ENCODE measurements at places on chromosomes 3 and 15.

DNA sequence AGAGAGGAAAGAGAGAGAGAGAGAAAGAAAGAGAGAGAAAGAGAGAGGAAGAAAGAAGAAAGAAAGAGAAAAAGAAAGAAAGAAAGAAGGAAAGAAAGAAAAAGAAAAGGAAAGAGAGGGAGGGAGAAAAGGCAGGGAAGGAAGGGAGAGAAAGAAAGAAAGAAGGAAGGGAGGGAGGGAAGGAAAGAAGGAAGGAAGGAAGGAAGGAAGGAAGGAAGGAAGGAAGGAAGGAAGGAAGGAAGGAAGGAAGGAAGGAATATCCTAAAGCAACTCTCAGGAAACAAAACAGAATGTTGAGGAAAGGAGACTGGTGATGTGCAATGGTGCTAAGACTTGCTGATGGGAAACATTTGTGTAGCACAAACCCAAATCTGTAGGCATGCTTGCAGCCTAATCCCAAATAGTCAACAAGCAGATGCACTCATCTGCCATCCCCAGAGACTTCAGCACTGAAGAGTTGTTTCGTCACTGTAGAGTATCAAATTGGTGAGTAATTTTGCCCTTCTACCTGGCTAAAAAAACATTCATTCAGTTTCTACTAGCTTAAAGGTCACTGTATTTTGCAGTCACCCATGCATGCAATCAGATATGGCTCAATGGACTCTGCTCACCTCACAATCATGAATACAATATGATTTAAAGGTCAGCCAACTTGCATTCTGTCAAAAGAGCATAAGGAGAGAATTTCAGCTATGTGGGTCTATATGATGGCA, 480.3 kb downstream of the FGF12 start:
- no peak for DNase-seq

DNA sequence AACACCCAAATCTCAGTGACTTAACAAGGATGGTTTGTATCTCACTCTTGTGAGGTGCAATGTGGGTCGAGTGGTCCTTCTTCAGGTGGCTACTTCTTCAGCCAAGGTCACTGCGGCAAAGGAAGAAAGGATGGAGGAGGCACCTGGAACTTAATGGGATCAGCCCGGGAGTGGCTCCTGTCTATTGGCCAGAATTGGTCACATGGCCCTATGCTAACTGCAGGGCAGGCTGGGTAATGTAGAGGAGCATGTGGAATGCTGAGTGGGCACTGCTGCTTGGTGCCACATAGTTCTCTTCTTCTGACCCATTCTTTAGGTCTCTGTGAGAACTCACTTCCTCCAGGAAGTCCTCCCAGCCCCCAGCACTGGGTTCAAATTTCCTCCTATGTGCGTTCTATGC, 20.3 kb upstream of the FAM3D start:
- DNase-seq = no peak

DNA sequence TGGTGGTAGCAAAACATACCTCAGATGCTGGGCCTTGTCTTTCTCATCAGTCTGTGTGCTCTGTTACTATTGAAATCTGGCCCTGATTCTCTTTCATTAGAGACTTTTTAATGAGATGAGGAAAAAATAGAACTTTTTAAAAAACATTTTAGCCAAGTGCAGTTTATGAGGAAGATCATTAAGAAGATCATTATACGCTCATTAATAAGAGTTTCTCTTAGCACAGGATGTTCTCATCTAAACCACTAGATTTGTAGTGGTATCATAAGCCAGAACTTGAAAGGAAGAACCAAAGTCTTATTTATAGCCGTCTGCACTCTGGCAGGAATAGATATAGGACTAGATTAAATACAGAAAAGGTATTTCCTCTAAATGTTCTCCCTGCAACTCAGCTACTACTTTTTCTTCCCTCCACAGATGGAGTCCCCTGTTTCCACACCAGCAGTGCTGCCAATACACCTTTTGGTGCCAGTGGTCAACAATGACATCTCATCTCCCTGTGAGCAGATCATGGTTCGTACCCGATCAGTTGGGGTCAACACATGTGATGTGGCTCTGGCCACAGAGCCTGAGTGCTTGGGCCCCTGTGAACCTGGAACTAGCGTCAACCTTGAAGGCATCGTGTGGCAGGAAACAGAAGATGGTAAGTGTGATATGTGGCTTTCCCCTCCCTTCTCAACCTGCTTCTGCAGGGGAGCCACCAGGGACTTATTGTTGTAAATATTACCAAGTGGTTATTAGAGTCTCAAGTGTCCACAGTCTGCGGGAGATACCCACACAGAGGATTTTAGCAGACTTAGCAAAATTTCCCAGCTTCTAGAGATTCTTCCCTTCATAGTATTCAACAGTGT, 152.8 kb downstream of the RBPMS2 start:
- no peak for DNase-seq

DNA sequence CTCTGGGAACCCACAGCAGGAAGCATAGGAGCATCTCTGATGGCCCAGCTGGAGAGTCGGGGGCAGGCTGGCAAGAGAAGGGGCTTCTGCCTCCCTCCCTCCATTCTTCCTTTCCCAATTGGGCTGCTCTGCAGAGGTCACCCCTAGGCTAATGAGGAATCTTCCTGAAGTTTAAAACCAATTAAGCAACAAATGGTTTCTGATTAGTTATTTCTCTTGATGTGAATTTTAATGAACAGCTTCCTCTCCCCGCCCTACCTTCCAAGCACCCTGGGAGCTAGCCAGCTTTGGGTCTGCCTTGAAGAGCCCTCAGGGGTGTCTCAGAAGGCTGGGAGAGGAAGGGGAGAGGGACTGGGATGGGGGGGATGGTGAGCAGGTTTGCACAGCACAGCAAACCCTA, 24.6 kb upstream of the HCN4 start:
- no peak for DNase-seq
